Glomerular endothelial cell (primary cell): ENCODE measurements at places on chromosomes 12 and 14. TPM values are rescaled to one million over a fixed set of nuclear protein-coding genes. Genes with fewer than 3 reads are reported as not detected.

DNA sequence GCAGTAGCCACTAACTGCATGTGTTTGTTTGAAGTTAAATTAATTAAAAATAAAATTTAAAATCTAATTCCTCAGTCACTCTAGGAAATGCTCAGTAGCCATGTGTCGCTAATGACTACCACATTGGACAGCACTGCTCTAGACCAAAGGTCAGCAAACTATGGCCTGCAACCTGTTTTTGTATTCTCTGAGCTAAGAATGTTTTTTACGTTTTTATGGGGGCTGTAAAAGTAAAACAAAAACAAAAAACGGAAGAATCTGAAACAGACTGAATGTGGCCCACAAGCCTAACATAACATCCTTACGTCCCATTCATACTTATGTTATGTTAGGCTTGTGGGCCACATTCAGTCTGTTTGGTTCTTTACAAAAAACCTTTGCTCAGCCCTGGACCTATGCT lies 57.8 kb downstream of the LIN52 start:
- no peak for DNase-seq

DNA sequence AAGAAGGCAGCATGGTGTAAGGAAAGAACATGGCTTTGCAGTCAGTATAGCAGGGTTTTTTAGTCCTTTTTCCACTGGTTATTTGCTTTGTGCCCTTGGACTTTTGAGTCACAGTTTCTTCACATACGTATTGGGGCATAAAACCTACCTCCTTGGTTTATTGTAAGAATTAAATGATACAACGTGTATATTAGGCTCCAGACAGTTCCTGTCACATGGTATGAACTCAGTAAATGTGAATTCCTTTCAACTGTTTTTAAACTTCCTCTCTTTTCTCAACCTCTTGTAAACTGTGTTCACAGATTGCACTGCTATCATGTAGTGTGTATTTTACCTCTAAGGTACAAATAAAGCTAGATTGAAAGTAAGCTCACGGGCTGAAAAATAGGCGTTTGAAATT lies 29.5 kb downstream of the MSRB3 start:
- peak; percentile 52 for DNase-seq

DNA sequence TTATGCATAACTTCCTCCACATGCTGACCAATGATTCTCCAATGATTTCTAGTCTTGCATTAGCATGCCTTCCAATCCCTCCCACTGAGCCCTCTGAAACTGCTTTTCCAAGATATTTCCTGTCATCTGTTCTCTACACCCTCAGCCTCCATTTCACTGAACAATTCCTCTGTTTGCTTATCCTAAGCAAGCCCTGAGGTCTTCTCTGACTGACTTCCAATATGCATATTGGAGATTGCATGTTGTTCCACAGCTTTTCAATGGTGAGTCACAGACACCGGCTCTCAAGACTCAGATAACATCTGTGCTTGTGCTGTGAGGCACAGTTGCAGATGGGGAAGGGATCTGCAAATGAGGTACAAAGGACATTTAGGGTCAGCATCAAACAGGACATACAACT lies 141.0 kb downstream of the SLC16A7 start:
- no peak for DNase-seq

DNA sequence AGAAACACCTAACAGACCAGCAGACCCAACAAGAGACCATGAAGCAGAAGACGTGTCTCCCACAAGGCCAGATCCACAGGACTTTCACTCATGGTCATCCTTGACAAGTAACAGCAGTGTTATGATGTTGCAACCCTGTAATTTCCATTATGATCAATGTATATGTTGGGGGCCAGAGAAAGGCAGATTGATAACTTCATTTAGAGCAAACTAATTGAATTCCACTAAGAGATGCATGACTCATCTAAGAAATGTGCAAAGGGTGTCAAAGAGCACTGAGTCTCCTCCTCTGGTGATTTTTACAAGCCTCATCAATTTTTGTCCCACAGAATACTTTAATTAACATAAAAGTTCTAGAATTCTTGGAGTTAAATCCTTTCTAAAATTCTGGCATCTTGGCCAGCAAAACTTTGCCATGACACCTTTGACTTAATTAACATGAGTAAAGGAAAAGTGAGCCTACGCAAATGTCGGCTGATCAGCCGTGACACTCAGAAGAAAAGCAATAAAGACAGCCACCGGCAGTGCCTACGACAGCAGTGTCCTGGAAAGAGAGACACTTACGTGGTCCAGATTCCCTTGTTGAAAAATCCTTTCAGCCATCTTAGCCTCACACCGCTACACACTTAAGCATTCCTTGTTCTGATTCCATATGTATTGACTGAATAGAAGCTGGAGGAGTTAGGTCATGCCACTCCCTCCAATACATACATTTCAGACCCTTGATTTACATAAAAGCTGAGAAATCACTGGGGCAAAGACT lies 370.2 kb upstream of the CCDC196 start:
- no peak for DNase-seq

DNA sequence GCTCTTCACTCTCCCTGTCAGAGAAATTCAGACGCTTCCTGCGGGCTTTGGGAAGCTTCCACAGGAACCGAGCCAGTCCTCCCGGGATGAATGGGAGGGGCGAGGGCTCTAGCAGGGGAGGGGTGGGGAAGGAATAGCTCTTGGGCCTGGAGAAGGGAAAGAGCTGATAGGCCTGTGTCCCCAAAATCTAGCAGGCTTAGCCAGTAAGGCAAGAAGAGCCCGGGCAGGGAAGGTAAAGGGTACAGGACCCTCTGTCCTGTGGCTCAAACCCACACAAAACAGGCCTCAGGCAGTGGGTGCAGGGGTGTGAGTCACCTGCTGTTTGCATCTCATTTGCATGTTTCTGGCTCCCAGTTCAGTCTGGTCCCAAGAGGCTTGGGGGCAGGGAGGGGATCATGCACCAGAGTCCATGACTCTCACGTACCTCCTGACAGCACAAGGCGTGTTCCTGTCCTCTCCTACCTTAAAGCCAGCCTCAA lies 8.7 kb upstream of the SMUG1 start:
- no peak for DNase-seq

GRCh38 chr14:102231476-102232347 lies 73.3 kb downstream of the MOK start:
- no peak for DNase-seq

DNA sequence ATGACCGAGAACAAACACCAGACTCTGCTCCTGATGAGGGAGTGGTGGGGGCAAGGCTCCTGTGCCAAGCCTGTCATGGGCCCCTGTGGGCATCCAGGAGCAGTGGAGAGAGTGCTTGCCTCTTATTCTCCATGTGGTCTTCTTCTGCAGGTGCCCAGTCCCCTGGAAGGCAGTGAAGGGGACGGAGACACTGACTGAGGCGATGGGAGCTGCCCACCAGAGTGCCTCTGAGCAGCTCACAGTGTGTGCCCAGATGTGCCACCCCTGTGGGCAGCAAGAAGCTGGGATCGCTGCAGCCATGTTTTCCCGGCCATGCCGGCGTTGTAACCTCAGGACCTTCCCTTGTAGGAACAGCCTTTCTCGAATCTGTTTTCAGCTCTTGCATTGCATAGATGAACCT lies 6.4 kb upstream of the EP400 start:
- DNase-seq = no peak

DNA sequence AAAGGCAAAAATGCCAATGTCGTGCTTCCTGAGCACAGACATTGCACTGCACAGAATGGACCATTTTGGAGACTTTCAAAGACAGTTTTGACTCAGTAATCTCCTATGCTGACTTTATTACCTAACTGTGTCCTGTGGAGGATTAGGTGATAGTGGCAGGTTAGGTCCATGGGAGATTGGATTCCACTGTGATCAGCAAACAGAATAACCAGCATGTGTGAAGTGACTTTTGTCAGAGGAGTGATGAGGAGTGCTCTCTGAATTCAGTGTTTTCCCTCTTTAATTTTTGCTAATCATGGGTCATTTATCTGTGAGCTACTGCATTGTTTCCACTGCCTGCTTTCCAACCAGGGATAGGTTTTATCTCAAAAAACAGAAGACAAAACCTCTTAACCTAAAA lies 662.5 kb downstream of the DIO2 start:
- DNase-seq = no peak

- no peak for DNase-seq
These were observed 28.7 kb downstream of the UBE2N start for GRCh38 chr12:93413064-93413463.

DNA sequence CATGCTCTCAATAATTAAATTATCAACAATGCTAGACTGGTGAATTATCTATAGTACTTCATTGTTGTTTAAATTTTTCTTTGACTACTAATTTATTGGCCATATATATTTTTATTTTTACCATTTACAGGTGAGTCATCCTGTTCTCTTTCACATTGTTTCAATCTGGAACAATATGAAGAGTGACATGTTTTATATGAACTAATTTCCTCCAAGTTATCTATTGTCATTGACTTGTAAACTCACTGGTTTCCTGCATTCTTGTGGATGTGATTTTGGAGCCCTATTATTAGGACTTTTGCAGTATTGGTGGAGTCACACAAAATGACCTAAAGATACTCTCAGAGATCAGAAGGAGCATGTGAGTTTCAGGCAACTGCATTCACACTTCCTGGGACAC lies 297.7 kb downstream of the AEBP2 start:
- no peak for DNase-seq

- DNase-seq = no peak
These were observed 872 bp downstream of the FAM177A1 start for GRCh38 chr14:35046751-35047536.

DNA sequence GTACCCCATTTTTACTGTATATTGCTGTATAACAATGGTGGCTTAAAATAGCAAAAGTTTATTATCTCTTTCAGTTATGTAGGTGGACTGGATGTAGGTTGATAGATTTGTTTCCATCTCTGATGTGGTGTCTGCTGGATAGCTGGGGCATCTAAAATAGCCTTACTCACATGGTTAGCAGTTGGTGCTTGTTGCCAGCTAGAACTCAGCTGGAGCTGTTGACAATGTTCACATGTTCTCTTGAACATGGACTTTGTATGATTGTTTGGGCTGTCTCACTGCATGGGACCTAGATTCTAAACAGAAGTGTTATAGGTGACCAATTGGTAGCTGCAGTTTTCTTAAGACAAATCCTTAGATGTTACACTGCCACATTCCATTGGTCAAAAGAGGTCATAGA lies 126.9 kb downstream of the GPHN start:
- no peak for DNase-seq

MMP19 gene
- total RNA-seq = 0.99 and 5.6 TPM in 2 replicates

KRT6A gene
- total RNA-seq = not detected in 2 replicates

KCNK13 gene
- total RNA-seq = not detected in 2 replicates

TAS2R31 gene
- 0.44 and 2.9 TPM in 2 replicates for total RNA-seq

SLC6A13 gene
- not detected in 2 replicates for total RNA-seq

MMP14 gene
- total RNA-seq = 630 and 804 TPM in 2 replicates

CLMN gene
- total RNA-seq = 2.6 and 3.0 TPM in 2 replicates

RTL1 gene
- total RNA-seq = 0.10 TPM in 1 of 2 replicates, not detected in the other

BHLHE41 gene
- 2.7 and 4.4 TPM in 2 replicates for total RNA-seq

TAS2R43 gene
- total RNA-seq = 1.3 TPM in 1 of 2 replicates, not detected in the other
